ENCODE measurements at places on chromosomes 4 and X.

- no peak for DNase-seq
Observed at GRCh38 chrX:68684291-68684918, 36.9 kb downstream of the STARD8 start.

- no peak for DNase-seq
Observed at GRCh38 chr4:118337954-118338353, 14.8 kb downstream of the PRSS12 start.

DNA sequence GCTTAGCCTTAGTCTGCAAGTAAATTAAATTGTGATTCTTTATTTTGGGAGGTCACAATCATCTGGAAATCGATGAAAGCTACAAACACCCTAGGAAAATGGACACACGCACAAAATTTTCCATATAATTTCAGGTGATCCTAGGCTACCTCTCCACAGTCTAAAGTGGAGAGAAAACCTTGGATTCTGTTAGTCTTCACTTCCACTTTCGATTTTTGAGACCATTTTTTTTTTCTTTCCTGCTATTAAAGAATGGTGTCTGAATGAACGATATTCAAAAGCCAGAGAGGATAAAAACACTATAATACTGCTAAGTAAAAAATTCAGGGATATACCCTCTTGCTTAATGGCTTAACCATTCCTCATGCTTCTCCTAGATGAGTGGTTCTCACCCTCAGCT, 1.7 kb downstream of the FBXL5 start:
- no peak for DNase-seq

GRCh38 chr4:168636506-168637196, 139.8 kb downstream of the PALLD start:
- DNase-seq = no peak

- DNase-seq = no peak
Observed at GRCh38 chrX:275476-275966, 5.7 kb upstream of the PLCXD1 start.

DNA sequence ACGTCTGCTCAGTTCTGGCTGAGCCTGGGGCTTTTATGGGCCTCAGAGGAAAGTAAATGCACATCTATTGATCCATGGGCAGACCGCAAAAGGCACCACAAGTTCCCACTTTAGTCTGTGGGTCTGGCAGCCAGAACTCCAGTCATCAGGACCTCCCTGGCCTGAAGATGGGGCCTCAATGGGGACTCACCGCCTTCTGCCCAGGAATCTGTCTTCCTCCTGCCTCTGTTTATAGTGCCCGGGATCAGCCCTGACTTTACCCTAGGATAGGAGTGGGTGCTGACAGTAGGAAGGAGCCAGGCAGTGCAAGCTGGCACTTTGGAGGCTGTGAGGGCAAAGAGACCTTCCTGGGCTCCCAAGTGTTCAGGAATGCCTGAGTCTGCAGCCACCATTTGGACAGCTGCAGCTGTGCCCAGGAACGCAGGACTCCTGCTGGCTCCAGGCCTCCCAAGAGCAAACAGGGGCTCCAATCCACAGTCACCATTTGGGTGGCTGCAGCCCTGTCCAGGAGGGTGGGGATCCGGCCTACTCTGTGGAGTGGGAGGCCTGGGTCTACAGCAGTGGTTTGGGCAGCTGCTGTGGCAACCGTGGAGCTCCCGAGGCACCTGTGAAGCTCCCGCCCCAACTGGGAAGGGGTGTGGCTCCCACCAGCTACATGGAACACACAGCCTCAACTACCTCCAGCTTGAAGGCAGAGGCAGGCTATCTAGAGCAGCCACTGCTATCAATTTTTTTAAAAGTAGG, 1440.9 kb upstream of the ADGRL3 start:
- DNase-seq = no peak

- no peak for DNase-seq
Observed at GRCh38 chr4:163649557-163650091, 155.1 kb downstream of the TMA16 start.

- no peak for DNase-seq
Observed at GRCh38 chr4:2443061-2443730, 24.4 kb downstream of the CFAP99 start.

DNA sequence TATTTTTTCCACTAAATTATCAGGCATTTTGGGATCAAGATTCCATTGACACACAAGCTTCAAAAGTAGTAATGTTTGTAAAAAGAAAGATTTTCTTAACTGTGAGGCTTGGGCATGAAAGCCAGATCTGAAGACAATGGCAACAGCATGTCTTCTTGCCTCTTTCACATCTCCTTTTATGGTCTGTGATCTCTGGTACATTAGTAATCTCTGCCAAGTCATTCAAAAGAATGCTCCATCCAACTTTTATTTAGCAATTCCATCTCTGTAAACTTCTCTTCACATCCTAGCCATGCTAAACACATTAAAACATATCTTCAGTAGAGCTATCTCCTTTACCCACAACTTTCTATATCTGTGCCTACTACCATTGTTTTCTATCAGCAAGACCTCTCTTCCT, 465.4 kb downstream of the FAT4 start:
- DNase-seq = no peak

DNA sequence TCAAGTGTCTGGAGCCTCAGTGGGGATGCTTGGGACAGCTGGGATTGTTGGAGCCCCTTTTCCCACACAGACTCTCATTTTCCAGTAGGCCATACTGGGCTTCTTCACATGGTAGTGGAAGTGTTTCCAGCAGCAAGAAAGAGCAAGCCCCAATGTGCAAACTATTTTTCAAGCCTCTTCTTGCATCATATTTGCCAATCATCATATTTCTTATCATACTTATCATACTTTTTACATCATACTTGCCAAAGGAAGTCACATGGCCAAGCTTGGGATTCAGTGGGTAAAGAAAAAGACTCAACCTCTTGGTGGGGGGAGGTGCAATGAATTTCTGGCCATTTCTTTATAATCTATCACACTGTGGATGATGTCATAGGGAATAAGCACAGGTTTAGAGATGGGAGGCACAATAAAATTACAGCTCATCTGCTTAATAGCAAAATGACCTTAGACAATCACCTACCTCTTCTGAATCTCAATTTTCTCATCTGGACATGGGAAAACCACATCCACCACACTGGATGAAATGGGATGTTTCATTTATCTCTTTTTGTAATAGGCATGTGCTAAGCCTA, 174.2 kb downstream of the MID1IP1 start:
- DNase-seq = no peak

GRCh38 chr4:130044788-130045531, 949.0 kb downstream of the C4orf33 start:
- DNase-seq = no peak

GRCh38 chr4:10288830-10289537, 168.2 kb downstream of the ZNF518B start:
- DNase-seq = no peak

DNA sequence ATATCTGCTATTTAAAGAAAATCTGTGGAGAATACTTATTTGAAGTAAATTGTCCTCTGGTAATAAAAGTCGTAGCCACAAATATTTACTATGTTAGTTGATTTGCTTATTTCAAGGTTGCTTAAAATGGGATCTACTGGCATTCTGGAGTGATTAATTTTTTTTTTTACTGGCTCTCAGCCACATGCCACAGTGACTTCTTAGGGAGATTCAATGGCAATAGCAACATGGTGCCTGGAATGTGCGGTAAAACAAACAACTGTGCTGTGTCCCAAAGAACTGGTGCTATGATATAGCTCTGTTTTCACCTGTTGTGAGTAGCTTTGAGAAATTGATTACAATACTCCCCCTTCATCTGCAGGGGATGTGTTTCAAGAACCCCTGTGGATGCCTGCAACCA, 324.3 kb downstream of the GPAT3 start:
- no peak for DNase-seq

DNA sequence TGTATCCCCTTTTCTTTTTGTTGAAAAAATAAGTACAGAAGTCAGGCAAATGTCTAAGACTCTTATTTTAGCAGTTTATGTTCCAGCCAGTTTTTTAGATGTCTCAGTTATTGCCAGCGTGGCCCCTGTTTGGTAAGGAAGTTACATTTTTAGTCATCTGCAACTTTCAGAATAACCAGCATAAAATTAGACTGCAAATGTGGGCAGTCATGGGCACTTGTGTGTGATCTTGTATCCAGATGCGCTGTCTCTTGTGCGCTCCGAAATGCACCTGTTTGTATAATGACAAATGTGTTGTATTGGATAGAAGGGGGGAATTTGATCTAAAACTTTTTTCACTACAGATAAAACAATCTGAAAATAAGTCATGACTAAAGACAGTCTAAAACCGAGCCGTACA, 44.3 kb upstream of the CLCN4 start:
- DNase-seq = no peak

- DNase-seq = no peak
Observed at GRCh38 chrX:130048686-130049222, 61.5 kb downstream of the ELF4 start.

DNA sequence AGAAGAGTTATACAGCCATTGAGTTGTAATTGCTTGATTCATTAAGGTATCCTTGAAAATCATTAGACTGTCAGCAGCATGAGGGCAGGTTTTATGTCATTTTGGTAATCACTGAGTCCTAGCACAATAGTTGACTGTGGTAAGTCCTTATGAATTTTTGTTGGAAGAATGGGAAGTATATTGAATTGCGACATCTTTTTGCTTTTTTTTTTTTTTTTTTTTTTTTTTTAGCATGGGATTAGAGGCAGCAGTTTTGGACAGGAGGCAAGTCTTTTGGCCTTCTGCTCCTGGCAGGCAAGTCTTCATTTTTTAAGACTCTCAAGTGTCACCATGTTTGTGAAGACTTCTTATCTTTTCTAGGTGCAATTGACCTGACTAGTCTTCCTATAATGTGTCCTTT, 29.7 kb downstream of the PRRG1 start:
- no peak for DNase-seq

- DNase-seq = no peak
Observed at GRCh38 chr4:11430536-11430935, 1.8 kb upstream of the HS3ST1 start.

- no peak for DNase-seq
Observed at GRCh38 chr4:155062948-155063347, 145.5 kb upstream of the NPY2R start.

DNA sequence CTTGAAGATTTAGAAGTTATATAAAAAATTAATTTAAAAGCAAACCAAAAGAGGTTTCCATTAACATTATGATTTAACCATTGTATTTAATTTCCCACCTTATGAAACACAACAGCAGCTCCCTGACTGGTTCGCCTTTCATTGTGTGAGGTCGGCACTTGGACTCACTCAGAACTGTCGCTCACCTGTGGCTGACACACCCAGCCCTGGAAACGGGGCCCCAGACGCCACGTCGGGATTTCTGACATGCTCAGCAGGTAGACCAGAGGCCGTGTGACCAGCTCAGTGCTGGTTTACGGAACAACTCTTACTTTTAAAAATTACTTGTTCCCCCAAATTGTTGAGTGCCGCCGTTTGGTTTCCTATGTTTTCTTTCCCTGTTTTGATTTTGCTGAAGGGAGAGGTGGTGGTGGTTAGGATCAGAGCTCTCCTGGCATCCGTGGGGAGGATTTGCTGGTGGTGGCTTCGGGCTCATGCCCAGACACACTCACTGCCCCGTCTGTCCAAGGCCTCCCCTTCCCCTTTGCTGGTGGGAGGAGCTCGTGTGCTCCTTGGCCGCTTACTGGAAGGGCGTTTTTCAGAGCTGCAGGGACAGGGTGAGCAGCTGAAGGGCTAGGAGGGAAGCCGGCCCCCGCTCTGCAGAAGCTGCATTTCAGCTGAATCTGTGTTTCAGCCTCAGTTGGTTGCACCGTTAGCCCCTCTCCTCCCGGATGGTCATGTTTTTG, 59.2 kb downstream of the CPLX1 start:
- DNase-seq = no peak

DNA sequence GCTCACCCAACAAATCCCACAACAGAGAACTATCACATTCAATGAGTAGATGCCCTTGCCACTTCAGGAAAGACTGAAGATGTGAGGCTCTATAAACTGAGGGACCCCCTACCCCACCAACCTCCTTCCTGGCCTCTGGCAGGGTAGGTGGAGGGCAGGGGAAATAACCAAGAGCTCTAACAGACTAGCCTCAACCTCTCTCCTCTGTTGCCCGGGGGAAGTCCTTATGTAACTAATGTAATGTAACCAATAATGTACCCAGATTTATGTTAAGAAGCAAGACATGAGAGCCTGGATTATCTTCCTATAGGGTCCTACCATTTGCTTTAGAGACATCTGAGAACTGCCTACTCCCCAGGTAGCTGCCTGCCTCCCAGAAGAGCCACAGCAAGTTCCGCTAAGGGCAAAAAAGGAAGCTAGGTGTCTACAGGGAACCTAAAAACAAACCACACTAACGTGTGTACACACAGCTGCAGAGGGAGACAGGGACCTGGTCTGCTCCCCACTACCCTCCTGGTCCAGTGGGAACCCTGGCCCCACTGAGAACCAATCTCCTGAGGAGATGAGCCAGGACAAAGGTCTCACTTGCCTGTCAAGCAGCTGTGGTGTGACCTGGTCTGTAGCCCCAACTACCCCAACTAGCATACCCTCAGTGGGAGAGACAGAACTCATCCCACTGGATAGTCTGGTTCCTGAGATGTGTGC, 17.7 kb downstream of the OTUD5 start:
- no peak for DNase-seq

DNA sequence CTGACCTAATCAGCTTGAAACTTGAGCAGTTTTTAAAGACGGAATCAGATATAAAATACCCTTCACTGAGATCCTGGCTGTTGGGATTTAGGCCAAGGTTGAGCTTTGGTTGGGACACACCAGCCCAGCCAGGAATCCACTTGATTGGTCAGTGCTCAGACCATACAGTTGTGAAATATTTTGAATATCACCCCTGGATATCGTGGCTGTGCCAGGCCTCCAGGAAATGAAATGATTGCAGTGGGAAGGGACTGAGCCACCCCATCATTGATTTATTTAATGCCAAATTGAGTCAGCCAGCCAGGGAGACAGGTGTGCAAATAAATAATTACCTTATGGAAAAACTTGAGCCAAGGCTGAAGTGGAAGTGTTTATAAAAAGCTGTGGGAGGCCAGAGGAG, 128.4 kb upstream of the SCML1 start:
- DNase-seq = no peak

- no peak for DNase-seq
Observed at GRCh38 chrX:41240509-41240908, 93.5 kb upstream of the DDX3X start.

DNA sequence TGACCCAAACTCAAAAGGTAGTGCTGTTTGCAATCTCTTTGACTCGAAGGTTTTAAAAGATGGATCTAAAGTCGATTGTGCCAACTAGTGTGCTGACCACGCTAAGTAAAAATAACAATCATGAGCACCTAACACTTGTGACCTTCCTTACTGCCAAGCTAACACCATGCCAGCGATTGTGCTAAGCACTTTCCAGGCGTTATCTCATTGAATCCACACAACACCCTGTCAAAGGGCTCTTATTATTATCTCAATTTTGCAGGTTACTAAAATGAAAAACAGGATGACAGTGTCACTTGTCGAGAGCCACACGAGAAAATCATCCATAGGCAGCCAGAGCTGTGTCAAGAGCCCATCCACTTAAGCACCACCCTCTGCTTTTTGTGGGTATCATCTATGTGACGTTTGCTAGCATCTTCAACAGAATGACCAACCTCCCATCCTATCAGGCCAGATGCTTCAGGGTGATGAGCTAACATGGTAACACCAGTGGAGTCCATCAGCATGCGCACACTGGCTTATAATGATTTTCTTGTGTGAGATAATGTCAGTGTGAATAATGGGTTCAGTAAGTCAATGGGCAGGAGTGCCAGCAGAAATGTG, 893 bp upstream of the GAB3 start:
- DNase-seq = no peak

GRCh38 chrX:3449287-3449686, 102.8 kb upstream of the MXRA5 start:
- no peak for DNase-seq
